DMS79 (cell line): ENCODE measurements at places on chromosomes 7 and 10.

DNA sequence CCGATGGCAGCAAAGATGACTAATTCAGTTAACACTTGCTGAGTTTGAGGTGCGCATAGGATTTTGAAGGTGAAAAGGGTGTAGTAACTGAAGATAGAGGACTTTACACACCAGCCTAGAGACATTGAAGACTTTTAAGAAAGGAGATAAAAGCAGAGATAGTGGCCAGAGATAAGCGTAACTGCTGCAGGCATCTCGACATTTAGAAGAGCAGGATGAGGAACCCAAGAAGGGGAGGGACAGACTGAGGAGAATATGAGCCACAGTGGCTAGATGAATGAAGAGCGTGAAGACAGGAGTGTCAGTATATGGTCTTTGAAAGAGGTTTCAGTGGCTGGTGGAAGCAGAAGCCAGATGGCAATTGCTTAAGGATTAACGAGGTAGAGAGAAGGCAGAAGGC lies 71.6 kb downstream of the CELF2 start:
- DNase-seq = no peak

- no peak for DNase-seq
Measured at GRCh38 chr10:47062441-47063200, 151.4 kb downstream of the PTPN20 start.

- no peak for DNase-seq
Measured at GRCh38 chr10:7054915-7055314, 355.9 kb downstream of the SFMBT2 start.

DNA sequence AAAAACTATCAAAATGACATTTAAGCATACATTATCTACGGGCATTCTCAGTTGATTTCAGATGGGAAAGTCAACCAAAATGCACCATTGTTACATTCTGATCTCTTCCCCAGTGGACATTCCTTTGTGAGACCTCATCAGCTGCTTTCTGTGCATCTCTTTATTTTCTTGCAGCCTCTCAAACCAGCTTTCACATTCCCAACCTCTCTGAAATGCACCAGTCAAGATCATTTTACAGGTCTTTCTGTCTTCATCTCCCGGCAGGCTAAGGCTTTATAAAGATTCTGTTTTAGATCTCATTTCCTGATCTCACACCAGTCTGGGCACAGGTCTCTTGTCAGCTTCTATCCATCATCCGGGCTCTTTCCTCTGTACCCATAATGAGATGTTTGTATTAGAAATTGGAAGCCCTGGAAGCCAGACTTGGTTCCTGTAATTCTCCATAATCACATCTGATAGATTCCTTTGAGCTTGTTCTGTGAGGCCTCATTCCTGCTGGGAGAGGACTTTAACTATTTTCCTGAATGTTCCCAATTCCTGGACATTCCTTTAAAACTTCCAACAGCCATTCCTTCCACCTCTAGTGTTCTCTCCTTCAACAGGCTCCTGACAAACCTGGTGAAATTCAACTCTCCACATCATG lies 44.3 kb upstream of the ARL4A start:
- DNase-seq = no peak

DNA sequence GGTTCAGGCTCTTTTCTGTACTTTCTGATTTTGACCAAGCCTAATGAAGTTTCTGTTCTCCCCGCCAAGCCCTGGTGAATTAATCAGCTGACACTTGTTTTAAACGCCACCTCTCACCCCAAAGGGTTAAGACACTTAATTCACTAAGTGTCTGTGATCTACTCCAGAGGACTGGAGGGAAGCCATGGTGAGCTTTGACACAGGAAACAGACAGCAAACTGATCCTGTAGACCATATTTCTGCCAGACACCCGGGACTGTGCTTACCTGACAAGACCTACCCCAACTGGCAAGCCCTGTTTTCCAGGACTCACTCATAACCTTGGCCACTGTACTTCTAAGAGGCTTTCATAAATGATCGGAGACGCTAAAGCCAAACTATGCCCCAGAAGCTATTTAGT lies 126.0 kb downstream of the STRA8 start:
- DNase-seq = no peak

DNA sequence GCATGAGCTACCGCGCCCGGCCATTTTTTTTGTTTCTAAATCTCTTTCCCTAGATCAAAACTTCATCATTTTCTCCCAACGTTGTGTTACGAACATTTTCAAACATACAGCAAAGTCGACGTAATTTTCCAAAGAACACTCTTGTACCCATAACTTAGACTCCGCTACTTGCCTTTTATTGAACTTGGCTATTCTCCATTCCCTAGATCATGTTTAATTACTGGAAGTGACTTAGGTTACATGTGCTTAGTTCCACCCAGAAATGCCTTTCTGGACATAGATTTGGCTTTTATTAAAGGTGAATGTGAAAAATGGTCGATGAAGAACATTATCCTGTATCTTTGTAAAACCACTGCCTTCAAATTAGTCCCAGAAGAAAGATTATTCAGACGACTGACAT lies 25.4 kb downstream of the DYNC2I1 start:
- no peak for DNase-seq

- DNase-seq = no peak
Measured at GRCh38 chr10:101839002-101839401, 4.6 kb downstream of the KCNIP2 start.

GRCh38 chr7:99949645-99950228 lies 20.3 kb upstream of the GJC3 start:
- DNase-seq = no peak

- DNase-seq = no peak
Measured at GRCh38 chr10:47282005-47282656, 17.9 kb upstream of the GDF10 start.

GRCh38 chr7:85469446-85470010 lies 282.7 kb upstream of the SEMA3D start:
- DNase-seq = no peak

DNA sequence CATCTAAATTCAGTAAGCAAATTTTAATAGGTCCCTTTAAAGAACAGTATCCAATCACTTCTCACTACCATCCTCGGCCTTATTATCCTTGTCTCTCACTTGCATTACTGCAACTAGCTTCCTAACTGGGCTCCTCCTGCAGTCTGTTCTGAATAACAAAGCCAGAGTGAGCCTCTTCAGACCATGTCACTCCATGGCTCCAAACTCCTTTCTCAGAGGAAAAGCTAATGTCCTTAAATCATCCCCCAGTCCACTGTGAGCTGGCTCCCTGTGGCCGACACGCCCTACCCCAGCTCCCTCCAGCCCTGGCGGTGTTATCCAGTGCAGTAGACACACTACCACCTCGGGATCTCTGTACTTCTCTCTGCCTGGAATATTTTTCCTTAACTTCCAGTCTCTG lies 80.0 kb downstream of the EPC1 start:
- DNase-seq = no peak

DNA sequence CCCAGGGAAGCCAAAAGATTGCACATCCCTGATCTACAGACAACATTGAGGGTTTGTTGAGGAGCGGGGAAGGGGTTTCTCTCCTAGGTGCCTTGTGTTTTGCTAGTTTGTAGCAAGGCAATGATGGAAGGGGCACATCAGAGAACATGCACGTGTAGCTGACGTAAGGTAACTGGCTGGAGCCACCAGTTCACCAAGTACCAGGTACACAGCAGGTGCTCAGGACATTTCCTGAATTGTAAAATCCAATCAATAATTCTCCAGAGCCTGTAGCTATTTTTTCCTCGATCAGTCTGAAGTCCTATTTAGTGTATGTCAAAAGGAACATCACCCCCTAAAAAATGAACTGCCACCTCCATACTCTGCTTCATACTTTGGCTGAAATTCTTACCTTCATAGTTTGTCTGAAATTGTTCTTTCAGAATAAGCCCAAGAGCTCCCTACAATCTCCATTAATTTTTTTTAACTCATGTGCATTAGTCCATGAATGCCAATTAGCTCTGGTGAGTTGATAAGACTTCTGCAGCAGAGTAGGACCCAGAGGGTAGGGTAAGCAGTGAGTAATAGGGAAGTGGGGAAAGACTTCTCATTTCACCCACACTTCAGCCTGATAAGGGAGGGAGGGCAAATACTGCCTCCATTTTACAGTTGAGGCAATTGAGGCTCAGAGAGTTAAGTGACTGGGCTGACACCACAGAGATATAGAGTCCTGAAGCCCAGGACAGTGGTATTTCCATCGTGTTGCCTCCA lies 36.0 kb upstream of the SLC26A3 start:
- DNase-seq = no peak

DNA sequence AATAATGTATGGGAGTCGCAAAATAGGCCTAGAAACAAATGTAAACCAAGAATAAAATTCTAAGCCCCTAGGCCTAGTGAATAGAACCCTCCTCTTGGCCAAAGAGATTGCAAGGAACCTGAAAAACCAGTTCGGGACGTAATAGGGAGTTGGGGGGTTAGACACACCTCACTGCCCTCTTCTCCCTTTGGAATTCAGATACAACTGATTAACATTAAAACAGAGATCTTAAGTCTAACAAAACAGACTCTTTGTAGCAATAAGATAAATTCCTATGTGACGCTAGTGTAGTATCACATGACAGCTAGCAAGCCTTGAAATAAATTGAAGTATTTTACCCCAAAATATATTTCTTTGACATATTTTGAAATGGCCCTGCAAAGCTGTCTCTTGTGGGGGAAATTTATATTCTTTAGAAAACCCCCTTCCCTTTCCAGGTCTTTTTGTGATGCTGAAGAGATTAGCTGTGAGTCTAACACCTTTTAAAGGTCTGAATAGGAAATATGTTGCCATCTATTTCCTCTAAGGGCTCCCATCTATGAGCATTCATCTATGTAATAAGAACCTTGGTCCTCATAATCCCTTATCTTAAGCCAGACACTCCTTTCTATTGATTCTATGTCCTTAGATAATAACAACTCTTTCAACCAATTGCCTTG lies 623.4 kb upstream of the NRG3 start:
- no peak for DNase-seq

DNA sequence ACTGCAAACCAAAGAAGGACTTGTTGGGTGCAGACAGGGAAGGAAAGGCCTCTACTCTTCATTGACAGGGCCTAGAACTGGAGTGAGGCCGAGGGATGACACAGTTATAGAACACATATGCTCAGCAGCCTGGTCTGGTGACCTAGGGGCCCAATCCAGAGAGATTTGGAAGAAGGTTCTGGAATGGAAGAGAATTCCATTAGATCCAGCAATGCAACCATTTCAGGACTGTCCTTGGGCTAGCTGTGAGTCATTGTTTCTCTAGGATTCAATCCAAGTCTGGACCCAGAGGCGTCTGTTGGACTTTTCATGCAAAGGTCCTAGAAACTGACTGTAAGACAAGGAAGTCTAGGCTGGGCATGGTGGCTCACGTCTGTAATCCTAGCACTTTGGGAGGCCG lies 59.2 kb downstream of the WIPF3 start:
- DNase-seq = no peak

- no peak for DNase-seq
Measured at GRCh38 chr7:47587351-47587750, 5.4 kb upstream of the TNS3 start.

DNA sequence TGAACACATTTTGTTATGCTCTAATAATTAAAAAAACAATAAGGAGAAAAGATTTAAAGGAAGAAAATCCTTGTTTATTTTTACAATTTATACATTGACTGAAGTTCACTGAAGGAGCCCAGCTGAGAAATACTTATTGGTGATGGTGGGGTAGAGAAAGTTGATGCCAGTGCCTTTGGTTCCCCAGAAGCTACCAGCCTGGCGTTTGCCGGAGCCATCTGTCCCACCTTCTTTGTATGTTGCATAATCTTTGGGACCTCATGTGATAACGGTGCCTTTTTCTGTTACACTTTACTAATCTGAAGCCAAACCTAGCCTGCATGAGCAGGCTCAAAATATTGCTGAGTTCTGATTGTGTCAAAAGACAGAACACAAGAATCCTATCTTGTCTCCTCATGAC lies 22.7 kb downstream of the ZNF365 start:
- DNase-seq = no peak

- peak; percentile 35 for DNase-seq
Measured at GRCh38 chr7:87341441-87341840, 4.0 kb upstream of the CROT start.

DNA sequence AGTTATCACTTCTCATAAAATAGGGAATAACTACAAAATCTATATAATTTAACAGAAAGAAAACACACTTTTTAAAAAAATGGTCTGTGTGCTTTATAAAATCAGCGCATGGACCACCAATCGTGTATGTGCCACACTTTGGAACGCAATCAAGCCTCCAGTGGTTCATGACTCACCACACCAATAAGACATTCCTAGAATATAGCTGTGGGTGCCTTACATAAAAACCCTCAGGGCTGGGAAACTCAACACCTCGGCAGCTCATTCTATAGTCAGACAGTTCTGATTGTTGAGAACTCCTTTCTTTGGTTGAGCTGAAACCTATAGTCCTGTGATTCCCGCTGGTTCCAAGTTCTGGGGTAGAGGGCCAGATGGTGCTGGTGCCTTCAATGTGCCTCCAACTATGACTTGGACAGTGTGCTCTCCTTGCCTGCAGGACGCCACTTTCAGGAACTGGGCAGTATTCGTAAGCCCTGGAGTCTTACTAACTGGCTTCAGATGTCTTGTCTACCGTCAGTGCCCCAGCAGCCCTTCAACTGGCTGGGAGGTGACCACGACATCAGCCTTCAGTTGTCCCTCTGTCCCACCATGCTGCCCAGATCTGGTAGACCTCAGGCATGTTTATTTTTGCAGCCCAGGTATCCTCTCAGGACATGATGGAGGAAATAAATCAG lies 135.7 kb upstream of the GDF10 start:
- DNase-seq = no peak

- DNase-seq = no peak
Measured at GRCh38 chr7:150756858-150757257, 19.6 kb downstream of the GIMAP5 start.

GRCh38 chr7:71096351-71096750 lies 35.6 kb upstream of the GALNT17 start:
- DNase-seq = no peak

- DNase-seq = no peak
Measured at GRCh38 chr7:22577470-22578001, 77.5 kb upstream of the STEAP1B start.

DNA sequence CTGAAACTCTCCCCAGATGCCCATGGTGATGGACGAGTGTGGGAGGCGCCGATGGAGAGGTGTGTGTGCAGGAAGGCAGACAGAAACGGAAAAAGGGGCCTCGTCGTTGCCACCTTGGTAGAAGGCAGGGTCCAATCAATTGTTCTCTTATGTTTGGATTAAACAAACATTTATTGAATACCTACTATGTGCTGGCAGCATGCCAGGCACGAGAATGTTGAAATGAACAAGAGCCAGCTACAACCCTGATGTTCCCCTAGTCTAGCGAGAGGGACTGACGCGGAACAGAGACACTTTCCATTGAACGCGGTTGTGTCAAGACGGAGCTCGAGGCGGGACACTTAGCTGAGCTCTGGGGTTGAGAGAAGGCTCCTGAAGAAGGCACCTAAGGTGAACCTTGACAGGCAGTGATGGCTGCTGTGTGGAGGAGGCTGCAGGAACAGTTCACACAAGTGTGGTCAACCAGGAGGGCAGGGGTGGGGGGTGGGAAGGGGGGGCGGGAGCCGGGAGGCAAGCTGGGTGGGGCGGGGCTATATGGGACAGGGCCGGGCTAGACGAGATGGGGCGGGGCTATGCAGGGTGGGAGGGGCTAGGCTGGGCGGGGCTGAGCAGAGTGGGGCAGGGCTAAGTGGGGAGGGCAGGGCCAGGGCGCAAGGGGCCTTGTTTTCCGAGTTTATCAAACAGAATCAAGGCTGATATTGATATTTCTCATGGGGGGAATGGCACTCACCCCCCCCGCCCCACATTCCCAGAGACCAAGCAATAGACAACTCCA lies 181.0 kb downstream of the GATA3 start:
- DNase-seq = no peak

- DNase-seq = no peak
Measured at GRCh38 chr10:78602201-78602932, 466.4 kb upstream of the ZMIZ1 start.
